ENCODE measurements at places on chromosomes 13 and 19.
A peak's percentile ranks its signal among the peaks of the same experiment; 100 is the strongest.

- DNase-seq, result no peak
Observed at GRCh38 chr19:29212356-29212647, 649 bp downstream of the UQCRFS1 start.

GRCh38 chr19:45958320-45958719 lies 15.3 kb downstream of the NOVA2 start:
- DNase-seq, result no peak

GRCh38 chr19:14480700-14481079 lies 5.5 kb upstream of the PTGER1 start:
- no peak for DNase-seq

DNA sequence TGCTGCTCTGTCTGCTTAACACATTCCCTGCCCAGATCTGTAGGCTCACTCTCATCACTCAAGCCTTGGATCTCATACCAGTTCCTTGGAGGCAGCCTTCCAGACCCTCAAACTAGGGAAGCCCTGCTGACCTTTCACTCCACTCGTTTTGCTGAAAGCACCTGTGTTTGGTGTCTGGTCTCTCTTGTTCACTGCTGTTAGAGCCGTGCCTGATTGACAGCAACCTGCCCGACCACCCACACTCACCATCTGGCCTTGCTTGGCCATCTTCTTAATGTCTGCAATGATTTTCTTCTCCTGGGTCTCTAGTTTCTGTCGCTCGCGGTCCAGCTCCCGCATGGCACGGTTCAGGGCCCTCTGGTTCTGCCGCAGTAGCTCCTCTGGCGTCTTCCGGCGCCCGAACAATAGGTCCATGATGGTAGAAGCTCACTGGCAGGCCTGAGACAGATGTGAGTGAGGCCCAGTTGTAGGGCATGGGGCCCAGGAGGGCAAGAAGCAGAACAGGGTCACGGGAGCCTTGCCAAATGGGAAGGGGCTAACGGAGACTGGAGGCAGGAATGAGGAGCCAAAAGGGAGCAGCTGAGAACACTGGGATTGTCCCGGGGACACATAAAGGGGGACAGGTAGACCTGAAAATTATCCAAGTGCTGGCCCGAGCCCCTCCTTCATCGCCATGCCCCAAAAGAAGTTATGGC lies 959 bp downstream of the CHMP2A start:
- no peak for DNase-seq

GRCh38 chr19:16814526-16815100 lies 14.6 kb upstream of the SIN3B start:
- DNase-seq, result no peak

DNA sequence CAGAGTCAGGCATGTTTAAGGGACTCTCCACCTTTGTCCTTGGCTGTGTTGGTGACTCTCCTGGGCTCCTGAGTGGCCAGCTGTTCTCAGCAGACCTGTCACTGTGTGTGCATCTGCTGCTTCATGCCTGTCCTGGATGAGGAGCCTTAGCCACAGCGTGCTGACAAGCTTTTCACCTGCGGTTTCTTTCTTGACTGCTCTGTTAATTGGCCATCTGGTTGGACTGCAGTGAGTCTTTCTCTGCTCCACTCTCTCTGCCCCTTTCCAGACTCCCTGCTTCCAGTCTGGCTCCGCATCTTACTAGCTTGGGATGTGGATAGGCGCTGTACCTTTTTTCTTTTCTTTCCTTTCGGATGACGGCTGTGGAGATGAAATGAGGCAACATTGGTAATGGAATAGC lies 38.8 kb downstream of the POLR1D start:
- DNase-seq, result no peak

DNA sequence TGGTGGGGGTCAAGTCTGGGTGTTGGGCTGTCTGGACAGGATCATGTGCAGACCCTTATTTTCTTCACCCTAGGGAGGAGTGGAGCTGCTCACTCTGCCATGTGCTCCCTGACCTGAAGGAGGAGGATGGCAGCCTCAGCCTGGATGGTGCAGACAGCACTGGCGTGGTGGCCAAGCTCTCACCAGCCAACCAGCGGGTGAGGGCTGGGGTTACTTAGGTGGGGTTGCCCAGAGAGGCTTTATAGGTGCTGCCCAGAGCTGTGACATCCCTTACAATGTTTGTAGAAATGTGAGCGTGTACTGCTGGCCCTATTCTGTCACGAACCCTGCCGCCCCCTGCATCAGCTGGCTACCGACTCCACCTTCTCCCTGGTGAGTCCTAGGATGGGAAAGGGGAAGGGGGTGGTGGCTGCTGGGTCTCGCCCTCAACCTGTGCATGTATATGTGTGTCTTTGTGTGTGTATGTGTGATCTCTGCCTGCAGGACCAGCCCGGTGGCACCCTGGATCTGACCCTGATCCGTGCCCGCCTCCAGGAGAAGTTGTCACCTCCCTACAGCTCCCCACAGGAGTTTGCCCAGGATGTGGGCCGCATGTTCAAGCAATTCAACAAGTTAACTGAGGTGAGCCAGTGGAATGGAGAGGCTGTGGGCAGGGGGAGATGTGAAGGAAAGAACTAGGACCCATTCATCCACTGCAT lies 5.1 kb downstream of the CHMP2A start:
- no peak for DNase-seq

GRCh38 chr13:34862716-34863115 lies 79.4 kb upstream of the NBEA start:
- peak; percentile 25 for DNase-seq

- peak; percentile 26 for DNase-seq
Observed at GRCh38 chr19:44718441-44719261, 19.7 kb downstream of the CEACAM16 start.

- DNase-seq, result no peak
Observed at GRCh38 chr19:17110599-17110966, 35.0 kb downstream of the MYO9B start.

- no peak for DNase-seq
Observed at GRCh38 chr19:32406161-32407003, 812 bp downstream of the DPY19L3 start.

- DNase-seq, result no peak
Observed at GRCh38 chr13:20993661-20994440, 67.5 kb downstream of the LATS2 start.

GRCh38 chr13:45812695-45813372 lies 38.7 kb downstream of the SIAH3 start:
- DNase-seq, result no peak

GRCh38 chr13:106302011-106302410 lies 233.5 kb downstream of the EFNB2 start:
- DNase-seq, result no peak

- no peak for DNase-seq
Observed at GRCh38 chr19:1318678-1319471, 33.2 kb downstream of the EFNA2 start.

GRCh38 chr19:48102870-48103751 lies 7.5 kb downstream of the PLA2G4C start:
- no peak for DNase-seq

DNA sequence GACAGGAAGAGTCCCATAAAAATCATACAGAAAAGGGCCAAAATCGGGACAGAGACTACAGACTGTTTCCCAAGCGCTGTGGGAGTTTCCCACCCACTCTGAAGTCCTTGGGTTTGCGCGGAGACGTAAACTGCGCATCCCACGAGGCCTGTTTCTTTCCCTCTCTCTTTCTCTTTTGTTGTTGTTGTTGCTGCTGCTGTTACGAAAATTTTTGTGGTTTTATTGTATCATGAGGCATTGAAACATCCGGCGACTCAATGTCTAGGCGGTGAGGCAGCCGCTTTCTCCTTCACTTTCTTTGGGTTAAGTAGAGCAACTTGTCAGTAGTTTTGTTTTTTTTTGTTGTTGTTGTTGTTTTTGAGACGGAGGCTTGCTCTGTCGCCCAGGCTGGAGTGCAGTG lies 1.6 kb upstream of the PPP1R12C start:
- no peak for DNase-seq

- no peak for DNase-seq
Observed at GRCh38 chr13:99347911-99348451, 40.8 kb upstream of the GPR183 start.

- DNase-seq, result no peak
Observed at GRCh38 chr19:14843578-14843977, 5.1 kb downstream of the OR7A10 start.

- DNase-seq, result no peak
Observed at GRCh38 chr19:37227996-37228395, 10.0 kb downstream of the ZNF383 start.

DNA sequence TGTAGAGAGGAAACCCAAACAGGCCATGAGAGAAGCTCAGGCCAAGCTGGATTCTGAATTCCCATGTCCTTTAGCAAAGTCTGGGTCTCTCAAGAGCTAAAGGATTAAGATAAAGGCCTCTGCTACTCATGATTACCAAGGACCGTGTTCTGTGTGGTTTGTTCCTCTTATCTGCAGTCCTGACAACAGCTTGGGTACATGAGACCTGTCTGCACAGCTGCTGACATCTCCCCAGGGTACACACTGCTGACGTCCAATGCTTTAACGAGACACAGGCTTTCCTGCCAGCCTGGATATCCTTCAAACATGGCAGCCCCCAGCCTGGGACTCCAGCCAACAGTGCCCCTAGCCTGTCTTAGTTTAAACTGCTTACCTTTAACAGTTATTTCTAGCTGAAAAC lies 211.0 kb downstream of the SLC7A1 start:
- DNase-seq, result no peak

DNA sequence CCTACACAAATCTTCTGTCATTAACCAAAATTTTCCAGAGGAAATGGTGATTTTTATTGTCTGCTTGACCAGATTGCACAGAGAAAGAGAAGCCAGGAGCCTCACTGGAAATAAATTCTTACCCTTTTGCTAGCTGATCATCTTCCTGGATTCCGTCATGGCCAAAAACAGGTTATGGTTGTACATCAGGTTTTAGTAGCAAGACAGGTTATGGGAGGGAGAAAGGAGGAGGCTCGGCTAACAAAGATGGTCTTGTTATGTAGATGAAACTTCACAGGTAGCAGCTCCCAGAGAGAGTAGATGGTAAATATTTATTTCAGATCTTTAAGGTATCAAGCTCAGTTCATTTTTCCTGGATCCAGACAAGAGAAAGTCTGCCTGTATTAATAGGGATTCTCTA lies 19.7 kb upstream of the CEACAM3 start:
- DNase-seq, result no peak

DNA sequence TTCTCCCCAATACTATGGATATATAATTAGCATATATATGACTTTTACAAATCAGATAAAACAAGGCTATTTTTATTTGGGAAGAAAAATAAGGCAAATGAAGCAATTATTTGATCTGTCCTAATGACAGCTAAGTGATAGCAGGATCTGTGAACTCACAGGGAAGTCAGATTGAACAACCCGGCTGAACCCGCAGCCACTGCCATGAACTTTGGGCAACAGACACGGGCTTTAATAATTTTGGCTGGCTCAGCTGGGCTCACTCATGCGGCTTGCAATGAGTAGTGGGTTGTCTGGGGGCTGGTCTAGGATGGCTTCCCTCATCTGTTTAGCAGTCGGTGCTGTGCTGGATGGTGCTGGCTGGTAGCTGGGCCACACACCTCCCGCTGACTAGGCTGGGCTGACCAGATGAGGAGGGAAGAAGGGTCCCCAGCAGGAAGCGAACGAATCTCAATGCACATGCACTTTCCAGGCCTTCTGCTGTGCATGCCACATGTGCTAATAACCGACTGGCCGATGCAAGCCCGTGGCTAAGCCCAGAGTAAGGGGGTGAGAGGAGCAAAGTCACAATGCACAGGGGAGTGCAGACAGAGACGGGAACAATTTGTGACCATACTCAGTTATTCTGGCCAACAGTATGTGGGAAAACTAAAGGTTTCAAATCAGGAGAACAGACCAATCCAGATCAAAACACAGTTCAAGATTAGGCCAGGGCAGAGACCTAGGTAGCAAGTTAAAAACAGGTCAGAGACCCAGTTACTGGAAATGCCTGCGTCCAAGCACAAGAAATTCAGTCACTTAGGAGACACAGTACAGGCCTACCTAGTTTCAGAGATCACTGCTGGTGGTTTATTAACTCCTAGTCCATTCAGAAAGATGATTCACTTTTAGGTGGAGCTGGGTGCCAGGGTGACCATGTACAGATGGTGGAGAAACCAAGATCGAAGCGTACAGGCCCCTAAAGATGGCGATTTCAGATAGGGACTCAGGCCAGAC lies 22.3 kb downstream of the CRYL1 start:
- no peak for DNase-seq

DNA sequence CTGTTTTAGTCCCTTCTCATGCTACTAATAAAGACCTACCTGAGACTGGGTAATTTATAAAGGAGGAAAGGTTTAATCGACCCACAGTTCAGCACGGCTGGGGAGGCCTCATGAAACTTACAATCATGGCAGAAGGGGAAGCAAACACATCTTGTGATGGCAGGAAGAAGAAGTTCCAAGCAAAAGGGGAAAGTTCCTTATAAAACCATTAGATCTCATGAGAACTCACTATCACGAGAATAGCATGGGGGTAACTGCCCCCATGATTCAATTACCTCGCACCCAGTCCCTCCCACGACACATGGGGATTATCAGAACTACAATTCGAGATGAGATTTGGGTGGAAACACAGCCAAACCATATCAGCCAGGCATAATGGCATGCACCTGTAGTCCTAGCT lies 13.0 kb upstream of the STRN4 start:
- no peak for DNase-seq

- DNase-seq, result no peak
Observed at GRCh38 chr19:5112681-5113575, 144.0 kb downstream of the KDM4B start.

GRCh38 chr13:103839460-103839859 lies 773.2 kb upstream of the SLC10A2 start:
- no peak for DNase-seq

- no peak for DNase-seq
Observed at GRCh38 chr19:57689750-57690149, 8.0 kb downstream of the ZNF551 start.

GRCh38 chr19:8052464-8052859 lies at the start of gene CCL25:
TSS of gene CCL25 (plus strand) at chr19:8052760. CDS start at chr19:8053050, 290 bp downstream.
- DNase-seq, result no peak

DNA sequence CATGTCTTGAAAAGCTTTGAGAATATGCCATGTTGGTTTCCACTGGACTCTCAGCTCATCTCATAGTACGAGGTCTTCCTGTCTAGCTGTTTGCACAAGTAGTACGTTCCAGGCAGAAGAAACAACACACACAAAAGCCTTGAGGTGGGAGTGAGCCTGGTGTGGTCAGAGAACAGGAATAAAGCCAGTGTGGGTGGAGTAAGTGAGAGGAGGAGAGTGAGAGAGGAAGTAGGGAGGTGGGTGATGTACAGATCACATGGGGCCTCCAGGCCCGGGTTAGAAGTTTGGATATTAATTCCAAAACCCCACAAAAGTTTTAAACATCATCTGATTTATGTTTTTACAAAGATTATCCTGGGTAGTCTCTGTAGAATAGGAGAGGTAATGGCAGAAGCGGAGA lies 230.6 kb downstream of the MTUS2 start:
- no peak for DNase-seq

GRCh38 chr19:33376423-33376822 lies 2.9 kb downstream of the CEBPG start:
- no peak for DNase-seq
